ENCODE measurements at places on chromosomes 1 and 21.

DNA sequence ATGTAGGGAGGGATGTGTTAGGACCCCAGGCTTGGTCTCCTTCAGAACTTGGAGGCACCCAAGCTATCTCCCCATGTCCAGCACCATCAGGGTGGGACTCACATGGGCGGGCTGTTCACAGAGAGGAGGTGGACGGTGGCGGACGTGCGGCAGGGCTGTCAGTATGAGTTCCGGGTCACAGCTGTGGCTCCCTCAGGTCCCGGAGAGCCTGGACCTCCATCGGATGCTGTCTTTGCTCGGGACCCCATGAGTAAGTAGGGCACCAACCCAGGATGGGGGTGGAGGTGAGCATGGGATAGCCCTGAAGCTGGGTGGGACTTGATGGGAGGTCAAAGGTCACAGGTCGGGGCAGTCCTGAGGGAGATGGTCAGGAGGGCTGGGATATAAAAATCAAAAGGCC, 27.8 kb downstream of the IGFN1 start:
- no peak for DNase-seq

GRCh38 chr1:184387476-184388318, 868 bp downstream of the C1orf21 start:
- peak; percentile 18 for DNase-seq

DNA sequence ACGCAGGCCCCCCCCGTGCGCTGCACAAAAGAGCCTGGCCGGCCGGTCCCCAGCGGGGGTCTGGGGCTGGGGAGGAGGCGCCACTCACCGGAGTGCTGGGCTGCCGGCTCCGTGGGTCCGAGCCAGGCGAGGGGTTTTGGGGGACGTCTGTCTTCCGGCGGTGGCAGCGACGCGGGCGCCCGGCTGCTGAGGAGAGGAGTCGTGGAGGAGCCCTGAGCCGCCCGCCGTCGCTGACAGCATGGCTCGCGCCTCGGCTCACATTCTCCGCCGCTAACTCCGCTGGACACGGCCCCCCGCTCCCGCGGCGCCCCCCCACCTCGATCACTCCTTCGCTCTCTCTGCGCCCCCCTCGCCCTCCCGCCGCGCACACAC, 649 bp downstream of the AHDC1 start:
- no peak for DNase-seq

DNA sequence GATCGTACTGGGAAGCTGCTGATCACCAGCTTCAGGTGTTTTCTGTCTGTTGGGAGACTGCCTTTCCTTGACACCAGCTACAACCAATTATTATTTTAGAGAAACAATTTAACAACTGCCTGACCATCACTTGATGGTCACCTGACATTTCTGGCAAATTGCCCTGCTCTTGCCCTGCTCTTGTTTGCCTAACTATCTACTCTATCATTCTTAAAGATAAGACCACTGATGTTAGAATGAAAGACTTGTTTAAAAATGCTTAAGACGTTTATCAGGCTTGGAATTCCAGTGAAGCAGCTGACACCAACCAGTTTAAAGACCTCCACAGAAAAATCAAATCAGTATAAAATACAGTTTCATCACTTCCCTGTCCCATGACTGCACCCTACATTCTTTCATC, 423.3 kb upstream of the CAMK1G start:
- no peak for DNase-seq

DNA sequence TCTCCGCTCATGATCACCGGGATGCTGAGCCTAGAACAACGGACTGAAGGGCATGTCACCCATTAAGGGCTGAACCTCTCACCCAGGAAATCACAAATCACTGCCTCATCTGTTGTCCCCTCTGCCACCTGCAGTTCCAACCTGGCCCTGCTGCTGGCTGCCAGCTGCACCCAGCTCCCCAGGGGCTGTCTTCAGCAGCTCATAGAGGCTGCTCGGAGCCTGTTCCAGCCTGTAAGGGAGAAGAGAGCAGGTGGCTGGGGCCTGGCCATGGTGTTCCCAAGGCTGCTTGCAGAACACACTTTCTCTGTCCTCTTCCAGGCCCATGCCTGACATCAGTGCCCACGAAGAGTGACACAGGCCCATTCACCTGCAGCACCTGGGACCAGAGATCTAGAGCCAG, 44.5 kb upstream of the DISP3 start:
- peak; percentile 43 for DNase-seq

- DNase-seq: no peak
Observed at GRCh38 chr1:54950006-54950368, 30.4 kb upstream of the TMEM61 start.

DNA sequence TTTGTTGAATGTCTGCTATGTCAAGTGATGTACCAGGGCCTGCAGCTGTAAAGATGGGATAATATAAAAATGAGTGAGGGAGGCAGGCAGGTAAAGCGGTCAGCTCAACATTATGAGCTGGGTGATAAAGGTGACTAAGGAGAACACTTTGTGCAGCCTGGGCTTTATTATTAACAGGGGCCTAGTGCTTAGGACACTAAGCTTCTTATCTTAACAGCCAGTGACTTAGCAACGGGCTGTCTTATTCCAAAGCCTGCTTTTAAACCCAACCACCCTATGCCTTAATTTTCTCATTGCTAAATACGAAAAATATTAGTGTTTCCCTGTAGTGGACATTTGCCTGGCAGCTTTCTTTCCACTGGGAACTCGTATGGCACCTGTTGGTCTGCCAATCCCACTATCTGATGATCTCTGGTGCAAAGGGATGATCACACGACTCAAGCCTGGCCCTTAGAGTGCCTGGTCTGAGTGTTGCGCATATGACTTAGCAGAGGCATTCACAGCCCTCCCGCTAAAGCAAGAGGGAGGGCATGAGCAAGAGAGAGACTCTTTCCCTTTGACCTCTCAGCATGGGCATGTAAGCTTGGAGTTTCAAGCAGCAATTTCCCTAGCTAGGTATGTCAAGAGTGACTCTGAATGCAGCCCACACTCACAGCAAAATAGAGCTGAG, 98.6 kb upstream of the PAPPA2 start:
- DNase-seq: no peak

DNA sequence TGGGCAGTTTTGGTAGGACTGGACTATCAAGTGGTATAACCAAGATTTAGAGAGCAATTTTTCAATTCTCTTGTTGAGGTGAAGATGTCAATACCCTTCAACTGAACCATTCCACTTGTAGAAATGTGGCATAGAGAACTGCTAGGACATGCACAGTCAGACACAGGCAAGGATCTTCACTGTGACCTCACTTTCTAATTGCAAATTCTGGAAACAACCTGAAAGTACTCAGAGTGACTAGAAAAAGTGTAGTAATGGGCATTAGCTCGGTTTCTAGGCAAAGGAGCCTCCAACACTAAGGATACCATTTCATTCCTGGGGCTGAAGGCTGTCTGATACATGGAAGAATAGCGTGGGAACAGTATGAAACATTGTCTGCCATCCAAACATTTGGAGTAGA, 433.0 kb upstream of the RUNX1 start:
- DNase-seq: no peak

DNA sequence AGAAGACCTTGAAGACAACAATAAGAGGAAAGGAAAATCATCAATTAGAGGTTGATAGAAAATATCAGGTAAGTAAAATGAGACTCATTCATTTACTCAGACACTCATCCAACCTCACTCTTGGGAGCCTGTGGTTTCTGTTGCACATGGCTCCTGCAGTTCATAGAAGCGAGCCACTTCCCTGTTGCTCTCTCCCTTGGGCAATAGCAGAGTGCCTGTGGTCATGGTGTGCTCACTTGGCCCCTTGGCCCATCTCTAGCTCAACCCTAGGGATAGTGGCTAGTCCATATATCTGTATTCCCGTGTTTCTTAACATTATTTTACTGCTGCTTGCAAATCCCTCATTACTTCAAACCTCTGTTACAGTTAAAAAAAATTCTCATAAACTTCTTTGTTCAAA, 368.6 kb downstream of the PTPRC start:
- no peak for DNase-seq

- DNase-seq: no peak
Observed at GRCh38 chr1:58459911-58460310, 86.6 kb downstream of the OMA1 start.

GRCh38 chr1:112544751-112545150, 36.0 kb downstream of the WNT2B start:
- DNase-seq: no peak

DNA sequence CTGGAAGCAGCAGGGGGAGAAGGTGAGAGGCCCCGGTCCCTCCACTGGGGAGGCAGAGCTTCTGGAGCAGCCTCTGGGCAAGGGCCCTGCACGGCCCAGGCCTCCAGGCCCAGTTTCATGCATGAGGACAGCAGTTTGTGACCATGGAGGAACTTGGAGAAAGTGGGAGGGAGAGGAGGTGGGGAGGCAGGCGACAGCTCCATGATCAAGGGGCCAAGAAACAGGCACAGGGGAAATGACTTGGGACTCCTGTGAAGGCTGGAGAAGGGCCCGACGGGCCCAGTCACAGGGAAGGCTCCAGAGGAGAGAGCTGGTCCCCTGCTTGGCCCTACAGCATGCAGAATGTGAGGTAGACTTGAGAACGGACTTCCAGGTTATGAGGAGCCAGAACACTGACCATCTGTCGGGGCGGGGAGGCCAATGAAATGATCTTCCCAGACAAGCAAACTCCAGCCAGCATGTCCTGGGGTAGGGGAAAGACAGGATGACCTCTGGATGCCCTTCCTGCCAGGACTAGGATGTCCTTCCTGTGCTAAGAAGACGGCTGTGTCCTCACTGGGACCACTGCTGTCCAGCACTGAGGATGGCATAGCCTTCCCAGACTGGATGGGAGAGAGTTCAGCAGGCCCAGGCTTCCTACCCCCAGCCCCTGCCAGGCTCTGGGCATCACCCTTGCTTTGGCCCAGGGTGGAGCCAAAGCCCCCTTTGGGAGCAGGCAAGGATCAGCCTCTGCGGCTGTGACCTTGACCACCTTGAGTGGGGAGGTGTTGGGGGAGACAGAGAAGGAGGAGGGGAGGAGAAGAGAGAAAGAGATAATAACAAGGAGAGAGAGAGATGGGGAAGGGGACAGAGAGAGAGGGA, 548.2 kb downstream of the PTPRU start:
- no peak for DNase-seq

- no peak for DNase-seq
Observed at GRCh38 chr1:210363119-210363518, 34.4 kb downstream of the HHAT start.

- no peak for DNase-seq
Observed at GRCh38 chr1:172883844-172884243, 166.9 kb downstream of the TNFSF18 start.

DNA sequence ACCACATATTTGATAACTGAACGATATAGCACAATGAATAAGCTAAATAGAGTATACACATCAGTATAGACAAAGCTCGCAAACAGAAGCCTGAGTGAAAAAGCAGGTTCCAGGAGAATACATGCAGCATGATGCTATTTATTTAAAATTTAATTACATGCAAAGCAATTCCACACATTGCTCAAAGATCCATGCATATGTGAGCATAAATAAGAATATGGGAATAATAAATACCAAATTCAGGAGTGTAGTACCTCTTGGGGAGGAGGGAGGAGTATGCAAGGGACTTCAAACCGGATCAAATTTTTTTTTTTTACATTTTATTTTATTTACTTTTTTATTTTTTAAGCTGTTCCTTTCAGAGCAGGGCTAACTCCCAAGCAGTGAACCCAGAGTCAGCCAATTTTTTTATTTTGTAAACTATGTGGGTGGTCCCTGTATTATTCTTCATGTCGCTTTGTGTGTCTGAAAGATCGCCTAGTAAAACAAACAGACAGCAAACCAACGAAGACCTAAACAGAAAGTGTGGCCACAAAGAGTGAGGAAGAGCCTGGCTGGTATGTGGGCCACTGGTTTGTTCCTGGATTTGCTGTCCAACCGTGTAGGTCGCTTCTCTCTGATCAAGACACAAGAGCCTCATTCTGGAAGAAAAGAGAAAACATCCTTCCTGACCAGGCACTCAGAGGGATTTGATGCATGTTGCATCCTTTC, 4.2 kb upstream of the SHISAL2A start:
- DNase-seq: no peak

DNA sequence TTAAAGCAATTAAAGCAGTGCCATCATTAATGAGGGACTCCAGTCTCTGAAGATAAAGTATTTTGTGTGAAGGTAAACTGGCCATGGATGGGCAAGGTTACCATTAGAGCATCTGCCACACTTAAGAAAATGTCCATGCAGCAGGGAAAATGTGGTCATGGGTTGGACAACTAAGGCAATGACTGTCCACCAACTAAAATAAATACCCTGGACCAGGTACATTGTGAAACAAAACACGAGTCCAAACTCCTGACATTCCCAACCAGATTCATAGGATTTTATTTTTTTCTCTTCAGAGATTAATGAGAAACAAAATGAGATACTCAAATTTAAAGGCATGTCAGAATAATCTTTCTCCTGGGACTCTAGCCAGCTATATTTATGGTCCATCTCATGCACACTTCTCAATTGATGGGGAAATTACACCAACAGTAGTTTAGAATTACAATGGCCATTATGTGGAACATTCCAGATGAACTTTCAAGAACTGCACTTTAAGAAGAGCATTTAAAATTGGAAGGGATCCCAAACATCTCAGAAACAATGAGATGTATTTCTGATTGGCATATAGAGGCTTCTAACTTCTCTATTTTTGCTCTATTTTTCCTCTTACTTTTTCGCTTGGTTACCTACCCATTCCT, 8.1 kb downstream of the GBP7 start:
- peak; percentile 19 for DNase-seq

DNA sequence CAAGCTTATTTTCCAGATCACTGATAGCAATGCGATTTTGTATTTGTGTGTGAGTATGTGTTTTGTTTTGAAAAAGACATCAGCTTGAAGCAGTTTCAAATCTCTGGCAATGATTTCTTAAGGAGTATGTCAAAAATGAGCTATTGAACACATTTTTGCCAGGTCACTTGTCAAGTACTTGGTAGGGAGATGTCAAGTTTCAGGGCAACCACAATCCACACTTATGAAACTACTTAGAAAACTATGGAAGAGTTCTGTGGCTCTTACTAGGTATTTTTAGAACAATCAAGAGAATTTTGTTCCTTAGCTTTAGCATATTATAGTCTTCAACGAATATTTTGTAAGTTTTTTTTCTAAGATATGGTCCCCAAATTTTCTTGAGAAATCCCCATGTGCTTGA, 318.8 kb upstream of the ZRANB2 start:
- no peak for DNase-seq

GRCh38 chr1:67576474-67576873, 108.5 kb upstream of the GADD45A start:
- DNase-seq: no peak

DNA sequence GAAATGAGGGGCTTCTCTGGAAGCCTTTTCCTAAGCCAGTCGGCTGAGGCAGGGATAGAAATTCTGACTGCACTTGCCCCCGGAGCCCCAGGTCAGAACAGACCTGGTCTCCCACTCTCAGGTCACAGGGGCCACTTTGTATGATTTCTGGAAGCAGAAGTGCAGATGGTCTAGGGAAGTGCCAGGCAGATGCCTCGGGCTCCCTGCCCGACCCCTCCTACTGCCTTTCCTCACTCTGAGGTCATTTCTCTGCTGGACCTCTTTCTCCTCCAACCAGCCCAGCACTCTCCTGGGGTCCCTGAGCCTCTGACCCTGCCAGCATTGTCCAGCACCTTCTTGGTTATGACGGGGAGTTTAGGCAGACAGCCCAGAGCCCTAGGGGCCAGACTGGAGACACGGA, 8.7 kb downstream of the RUNX3 start:
- no peak for DNase-seq
